Right atrium auricular region (tissue), 2 donors: ENCODE measurements at places on chromosomes 5 and 9.

DNA sequence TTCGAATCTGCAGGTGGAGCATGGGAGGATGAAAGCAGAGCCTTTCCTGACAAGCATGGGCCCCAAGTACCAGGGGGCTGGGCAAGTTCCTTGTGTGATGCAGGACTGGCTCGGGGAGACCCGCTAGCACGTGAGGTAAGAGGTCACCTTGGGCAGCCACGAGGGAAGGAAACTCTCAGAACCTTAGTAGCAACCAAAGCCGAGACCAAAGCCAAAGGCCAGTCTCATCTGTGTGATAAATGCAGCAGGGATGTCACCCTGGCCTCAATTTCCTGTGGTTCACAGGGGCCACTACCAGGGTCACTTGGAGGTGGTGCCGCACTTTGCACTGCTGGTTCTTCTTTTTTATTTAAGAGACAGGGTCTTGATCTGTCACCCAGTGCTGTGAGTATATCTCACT, 39.5 kb downstream of the PRRT1B start:
- DNase-seq, result no peak

- DNase-seq, result no peak
These were observed 11.7 kb downstream of the MTREX start for GRCh38 chr5:55319491-55319890.

- no peak for DNase-seq
These were observed 109.4 kb upstream of the ISL1 start for GRCh38 chr5:51273871-51274270.

- DNase-seq, result no peak
These were observed 6.4 kb upstream of the RNU6ATAC start for GRCh38 chr9:134170532-134171315.

- no peak for DNase-seq
These were observed 16.6 kb upstream of the PCDHB2 start for GRCh38 chr5:141077826-141078225.

DNA sequence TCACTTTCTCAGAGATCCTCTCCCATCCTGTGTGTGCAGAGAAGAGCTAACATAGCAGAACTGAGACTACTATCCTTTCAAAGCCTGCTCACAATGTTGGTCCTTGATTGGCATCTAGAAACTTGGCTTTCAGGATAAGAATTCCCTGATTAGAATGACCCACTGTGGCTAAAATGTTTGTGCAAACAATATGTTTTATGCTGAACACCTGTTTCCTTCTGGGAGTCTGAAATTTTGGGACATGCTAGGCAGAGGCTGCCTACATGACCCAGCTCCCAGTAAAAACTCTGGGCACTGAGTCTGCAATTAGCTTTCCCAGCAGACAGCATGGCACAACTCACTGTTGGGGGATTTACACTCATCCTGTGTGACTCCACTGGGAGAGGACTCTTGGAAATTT, 78.9 kb downstream of the CFAP95 start:
- DNase-seq, result no peak

GRCh38 chr9:116074658-116075057, 78.9 kb upstream of the PAPPA start:
- no peak for DNase-seq

GRCh38 chr5:16595881-16596580, 20.8 kb downstream of the RETREG1 start:
- no peak for DNase-seq

GRCh38 chr5:127906562-127907204, 176.9 kb upstream of the SLC12A2 start:
- DNase-seq, result no peak

DNA sequence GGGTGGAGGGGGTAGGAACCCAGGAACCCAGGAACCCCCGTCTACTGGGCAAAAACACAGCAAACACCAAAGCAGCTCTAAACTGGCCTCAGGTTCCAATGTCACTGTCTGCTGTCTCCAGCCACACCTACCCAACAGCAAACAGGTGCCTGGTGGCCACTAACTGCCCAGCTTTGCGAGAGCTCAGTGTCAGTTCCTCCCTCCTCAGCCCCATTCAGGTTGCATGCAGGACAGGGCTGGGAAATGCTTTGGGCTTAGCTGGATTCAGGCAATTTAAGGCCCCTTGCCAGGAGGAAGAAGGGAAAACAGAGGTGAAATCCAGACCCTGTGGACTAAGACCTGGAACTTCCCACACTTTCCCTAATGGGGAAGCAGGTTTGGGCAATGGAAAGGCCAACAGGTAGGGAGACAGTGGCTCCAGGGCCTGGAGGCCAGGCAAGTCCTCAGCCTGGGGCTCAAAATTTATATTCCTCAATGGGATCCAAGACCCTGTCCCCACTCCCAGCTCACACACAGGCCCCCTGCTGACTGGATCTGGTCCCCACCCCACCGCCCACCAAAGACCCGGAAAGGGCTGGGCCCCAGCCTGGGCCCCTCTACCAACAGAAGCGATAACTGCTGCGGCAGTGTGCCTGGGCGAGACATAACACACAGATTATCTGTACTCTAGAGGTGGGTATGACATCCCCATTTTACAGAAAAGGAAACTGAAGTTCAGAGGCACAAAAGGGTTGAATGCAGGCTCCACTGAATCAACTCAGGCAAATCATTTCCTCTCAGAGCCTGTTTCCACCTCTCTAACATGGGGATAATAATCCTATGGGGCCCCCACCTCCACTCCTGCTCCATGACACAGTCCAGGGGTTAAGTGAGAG, 3.5 kb downstream of the EEIG1 start:
- DNase-seq, result no peak

- no peak for DNase-seq
These were observed 2.3 kb upstream of the IRX2 start for GRCh38 chr5:2753452-2754420.

DNA sequence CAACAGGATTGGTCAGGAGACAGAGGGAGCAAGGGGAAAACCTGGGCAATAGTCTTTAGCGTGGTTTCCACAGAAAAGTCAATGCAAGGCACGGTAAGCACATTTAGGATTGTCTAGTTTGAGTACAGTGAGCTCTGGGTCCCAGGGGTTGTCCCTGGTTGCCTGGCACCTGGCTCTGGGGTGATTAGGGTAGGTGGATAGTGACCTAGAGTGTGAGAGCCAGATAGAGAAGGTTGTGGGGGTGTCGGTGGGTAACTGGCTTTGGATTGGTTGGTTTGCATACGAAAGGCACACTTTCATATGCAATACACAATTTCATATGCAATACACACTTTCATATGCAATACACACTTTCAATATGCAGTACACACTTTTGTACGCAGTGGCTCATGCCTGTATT, 20.1 kb upstream of the GOLM1 start:
- DNase-seq, result no peak

- DNase-seq, result no peak
These were observed 590.8 kb upstream of the ADAMTS16 start for GRCh38 chr5:4549351-4549750.

DNA sequence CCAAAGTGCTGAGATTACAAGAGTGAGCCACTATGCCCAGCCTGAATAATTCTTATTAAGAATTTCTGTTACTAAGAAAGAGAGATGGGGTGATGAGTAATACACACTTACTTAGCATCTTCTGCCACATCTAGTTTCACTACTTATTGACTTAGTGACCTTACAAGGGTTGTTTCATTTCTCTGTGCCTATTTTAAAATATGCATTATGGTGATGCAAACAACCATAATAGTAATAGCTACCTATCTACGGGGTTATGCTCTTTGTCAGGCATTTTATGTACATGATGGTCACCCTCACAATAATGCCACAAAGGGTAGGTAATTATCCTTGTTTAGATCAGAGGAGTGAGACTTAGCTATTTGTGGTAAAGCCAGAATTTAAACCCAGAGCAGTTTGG, 499.0 kb upstream of the SGCD start:
- no peak for DNase-seq

GRCh38 chr5:4802044-4802443, 338.1 kb upstream of the ADAMTS16 start:
- DNase-seq, result no peak

DNA sequence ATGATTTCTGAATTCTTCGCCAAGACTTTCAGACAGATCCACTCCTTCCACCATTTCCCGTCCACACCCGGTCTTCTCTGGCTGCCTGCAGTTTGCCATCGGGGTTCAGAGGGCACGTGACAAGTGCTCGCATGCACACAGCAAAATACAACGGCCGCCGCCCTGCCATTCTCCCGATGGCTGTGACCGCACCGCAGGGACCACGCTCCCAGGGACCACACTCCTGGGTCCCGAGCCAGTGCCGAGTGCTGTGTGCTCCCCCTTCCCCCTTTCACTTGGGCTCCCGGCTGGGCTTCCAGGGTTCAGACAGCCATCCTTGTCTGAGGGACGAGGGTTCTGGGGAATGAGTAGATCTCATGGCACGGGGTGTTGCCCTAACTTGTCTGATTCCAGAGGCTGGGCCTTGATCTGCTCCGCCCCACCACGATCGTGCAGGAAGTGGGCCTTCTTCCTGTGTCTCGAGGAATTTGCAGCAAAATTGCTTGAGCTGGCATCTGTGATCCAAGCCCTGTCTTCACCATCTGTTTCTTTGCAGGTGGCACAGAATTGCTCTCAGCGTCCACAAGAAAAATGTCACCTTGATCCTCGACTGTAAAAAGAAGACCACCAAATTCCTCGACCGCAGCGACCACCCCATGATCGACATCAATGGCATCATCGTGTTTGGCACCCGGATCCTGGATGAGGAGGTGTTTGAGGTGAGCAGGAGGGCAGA, 59.2 kb downstream of the COL5A1 start:
- no peak for DNase-seq

DNA sequence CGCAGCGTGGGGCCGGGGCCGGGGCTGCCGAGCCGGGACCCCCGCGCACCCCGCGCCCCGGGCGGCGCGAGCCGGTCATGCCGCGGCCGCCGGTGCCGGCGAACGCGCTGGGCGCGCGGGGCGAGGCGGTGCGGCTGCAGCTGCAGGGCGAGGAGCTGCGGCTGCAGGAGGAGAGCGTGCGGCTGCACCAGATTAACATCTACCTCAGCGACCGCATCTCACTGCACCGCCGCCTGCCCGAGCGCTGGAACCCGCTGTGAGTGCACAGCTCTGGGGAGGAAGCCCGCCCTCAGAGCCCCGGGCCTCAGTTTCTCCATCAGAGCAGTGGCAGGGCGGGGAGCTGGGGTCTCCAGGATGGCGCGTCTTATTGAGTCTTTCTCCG, 335 bp downstream of the GALNT12 start:
- DNase-seq, result no peak

- peak; percentile 28 for DNase-seq
These were observed 43.6 kb upstream of the IPPK start for GRCh38 chr9:92713528-92713927.

DNA sequence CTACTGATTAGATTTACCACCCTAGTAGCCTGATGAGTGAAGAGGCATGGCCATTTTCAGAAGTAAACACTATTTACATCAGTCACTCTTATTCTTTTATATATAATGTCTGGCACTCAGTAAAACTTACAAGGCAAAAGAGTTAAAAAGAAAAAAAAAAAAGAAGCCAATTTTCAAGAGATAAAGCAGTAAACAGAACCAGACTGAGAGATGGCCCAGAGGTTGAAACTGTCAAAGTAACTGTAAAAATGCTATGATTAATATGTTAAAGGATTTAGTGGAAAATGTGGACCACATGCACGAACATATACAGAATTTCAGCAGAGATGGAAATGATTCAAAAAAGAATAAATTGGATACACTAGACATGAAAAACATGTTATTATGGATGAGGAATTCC, 6.4 kb upstream of the GPR150 start:
- no peak for DNase-seq

GRCh38 chr9:5513966-5514616, 3.8 kb downstream of the PDCD1LG2 start:
- DNase-seq, result no peak

DNA sequence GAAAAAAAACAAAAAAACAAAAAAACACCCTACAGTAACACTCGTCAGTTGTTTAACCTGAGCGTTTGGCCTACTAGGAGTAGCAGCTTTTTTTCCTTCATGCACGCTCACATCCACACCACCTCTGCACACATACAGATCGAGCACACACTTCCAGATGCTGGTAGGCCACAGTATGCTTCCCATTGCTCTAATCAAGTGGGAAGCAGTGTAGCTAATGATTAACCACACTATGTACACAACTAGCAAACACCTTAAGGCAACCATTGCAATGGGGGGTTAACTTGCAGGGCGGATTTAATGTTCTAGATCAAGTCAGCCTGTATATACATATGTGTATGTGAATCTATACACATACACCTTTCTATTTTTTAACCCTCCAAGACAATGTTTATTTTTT, 65.5 kb upstream of the GLRX start:
- no peak for DNase-seq

GRCh38 chr9:1125741-1126140, 75.6 kb downstream of the DMRT2 start:
- DNase-seq, result no peak

DNA sequence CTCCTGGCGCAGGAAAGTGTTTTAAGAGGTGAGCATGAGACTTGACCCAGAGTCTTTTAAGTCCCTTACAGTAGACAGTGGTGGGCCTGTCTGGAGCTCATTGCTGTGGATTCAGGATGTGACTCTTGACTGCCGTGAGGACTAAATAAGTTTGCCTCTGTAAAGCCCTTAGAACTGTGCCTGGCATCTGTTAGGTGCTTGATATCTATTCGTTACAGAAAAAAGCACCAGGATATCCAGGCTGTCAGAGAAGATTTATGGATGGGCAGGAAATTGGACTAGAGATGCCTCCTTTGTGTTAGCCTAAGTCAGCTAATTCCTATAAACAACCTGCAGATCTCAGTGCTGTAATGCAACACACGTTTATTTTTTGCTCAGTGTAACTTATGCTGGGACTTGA, 12.6 kb downstream of the ERGIC1 start:
- no peak for DNase-seq

DNA sequence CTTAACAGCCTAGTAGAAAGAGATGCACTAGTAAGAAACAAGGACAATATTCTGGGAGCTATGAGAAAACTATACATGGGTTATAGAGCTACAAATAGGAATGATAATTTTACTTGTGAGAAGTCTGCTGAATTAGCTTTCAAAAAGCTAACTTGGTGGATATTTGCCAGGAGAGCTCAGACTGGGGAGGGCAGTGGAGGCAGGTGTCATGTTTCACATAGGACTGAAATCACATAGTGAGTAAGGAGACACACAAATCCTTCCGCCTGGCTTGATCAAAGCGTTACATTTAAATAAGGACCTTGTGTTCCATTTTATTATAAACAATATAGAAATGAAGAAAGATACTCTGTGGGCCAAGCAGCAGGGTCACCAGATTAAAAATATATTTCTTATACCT, 235.0 kb downstream of the ISL1 start:
- no peak for DNase-seq

DNA sequence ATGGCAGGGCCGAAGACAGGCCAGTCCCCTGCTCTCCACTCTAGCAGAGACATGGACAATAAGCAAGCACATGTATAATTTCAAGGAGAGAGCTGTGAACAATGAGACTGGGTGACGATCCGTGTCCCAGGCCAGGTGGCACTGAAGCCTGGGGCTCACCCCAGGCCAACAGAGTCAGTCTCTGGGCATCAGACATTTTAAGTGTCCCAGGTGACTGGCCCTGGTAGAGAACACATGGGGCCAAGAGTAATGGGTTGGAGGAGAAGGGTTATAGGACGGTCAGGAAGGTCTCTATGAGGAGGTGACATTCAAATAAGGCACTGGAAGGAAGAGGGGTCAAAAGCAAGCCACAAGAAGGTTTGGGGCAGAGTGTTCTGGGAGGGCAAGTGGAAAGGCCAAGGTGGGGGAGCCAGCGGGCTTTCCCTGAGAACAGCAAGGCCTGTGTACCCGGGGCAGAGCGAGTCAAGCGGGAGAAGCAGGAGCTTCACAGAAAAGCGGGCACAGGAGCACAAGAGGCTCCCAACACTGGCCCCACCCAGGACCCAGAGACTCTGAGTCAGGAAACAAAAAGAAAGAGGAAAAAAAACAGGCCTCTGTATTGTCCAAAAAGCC, 1.1 kb upstream of the AKNA start:
- DNase-seq, result no peak
